Right lung (tissue), 10 donors: ENCODE measurements at places on chromosomes 2 and 18. TPM values are rescaled to one million over a fixed set of nuclear protein-coding genes. Genes with fewer than 3 reads are reported as not detected.

The AGFG1 gene
- polyA plus RNA-seq, result 63.2 TPM

The ERLEC1 gene
- 61.3 TPM for polyA plus RNA-seq

The HTR2B gene
- polyA plus RNA-seq, result 0.31 TPM

The BMP10 gene
- not detected for polyA plus RNA-seq

The FBXO36 gene
- polyA plus RNA-seq, result 5.9 TPM

The OTOS gene
- polyA plus RNA-seq, result not detected

The RMND5A gene
- 52.7 TPM for polyA plus RNA-seq

The TMEM247 gene
- not detected for polyA plus RNA-seq

GRCh38 chr2:138780446-138780880 lies 273 bp upstream of the NXPH2 start:
- DNase-seq, result no peak
